ENCODE measurements at places on chromosomes 5 and 9.

- no peak for DNase-seq
These were observed 68.6 kb upstream of the TBCA start for GRCh38 chr5:77844623-77845323.

DNA sequence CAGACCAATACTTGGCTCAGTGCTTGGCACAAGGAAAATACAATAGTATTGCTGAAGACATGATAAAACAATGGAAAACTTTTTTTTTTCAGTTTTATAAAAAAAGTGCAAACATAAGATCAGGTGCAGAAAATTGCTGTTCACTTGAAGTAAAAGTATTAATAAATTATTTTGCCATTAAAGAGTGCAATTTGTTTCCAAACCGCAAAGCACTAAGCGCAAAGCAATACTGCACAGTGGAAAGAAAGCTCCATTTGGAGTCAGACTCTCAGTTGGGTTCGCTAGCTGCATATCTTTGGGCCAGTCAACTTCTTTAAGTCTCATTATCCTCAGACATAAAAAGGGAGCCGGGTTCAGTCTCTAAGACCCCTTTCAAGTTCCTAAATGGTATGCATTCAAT is 45.8 kb downstream of the MEF2C start:
- no peak for DNase-seq

- no peak for DNase-seq
These were observed 1.5 kb upstream of the CSF2 start for GRCh38 chr5:132072070-132072469.

- no peak for DNase-seq
These were observed 314.4 kb upstream of the EFNA5 start for GRCh38 chr5:107985144-107985543.

GRCh38 chr5:122183098-122183787 is 53.9 kb downstream of the ZNF474 start:
- no peak for DNase-seq

DNA sequence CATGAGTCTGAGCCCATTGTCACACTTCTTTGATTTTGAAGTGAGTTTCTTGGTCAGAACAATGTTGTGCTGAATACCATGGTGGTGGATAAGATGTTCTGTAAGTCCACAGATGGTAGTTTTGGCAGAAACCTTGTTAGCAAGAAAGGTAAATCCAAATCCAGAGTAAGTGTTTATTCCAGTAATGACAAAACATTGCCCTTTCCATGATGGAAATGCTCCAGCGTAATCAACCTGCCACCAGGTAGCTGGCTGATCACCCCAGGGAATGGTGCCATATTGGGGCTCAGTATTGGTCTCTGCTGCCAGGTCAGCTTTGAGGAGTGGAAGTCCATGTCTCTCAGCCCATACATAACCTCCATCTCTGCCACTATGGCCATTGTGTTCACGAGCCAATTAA is 54.7 kb upstream of the DAPK1 start:
- DNase-seq: no peak

DNA sequence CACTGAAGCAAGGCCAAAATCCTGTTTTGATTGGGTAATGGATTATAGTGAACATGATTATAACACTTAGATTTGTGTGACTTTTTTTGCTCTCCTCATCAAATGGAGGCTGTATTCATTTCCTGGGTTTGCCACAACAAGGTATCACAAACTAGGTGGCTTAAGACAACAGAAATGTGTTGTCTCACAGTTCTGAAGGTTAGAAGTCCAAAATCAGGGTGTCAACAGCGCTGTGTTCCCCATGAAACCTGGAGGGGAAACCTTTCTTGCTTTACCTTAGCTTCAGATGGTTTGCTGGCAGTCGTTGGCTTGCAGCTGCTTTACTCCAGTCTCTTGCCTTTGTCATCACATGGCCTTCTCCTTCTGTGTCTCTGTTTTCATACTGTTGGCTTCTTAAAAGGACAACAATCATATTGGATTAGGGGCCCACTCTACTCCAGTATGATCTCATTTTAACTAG is 32.4 kb downstream of the CDC42SE2 start:
- no peak for DNase-seq

GRCh38 chr5:27021471-27021870 is 16.9 kb downstream of the CDH9 start:
- DNase-seq: no peak

GRCh38 chr5:131104169-131104808 is 60.8 kb downstream of the HINT1 start:
- DNase-seq: no peak

- no peak for DNase-seq
These were observed 394.3 kb downstream of the GADD45G start for GRCh38 chr9:89999176-89999533.

- DNase-seq: peak; percentile 47
These were observed 152.8 kb upstream of the IER5L start for GRCh38 chr9:129330711-129331492.

DNA sequence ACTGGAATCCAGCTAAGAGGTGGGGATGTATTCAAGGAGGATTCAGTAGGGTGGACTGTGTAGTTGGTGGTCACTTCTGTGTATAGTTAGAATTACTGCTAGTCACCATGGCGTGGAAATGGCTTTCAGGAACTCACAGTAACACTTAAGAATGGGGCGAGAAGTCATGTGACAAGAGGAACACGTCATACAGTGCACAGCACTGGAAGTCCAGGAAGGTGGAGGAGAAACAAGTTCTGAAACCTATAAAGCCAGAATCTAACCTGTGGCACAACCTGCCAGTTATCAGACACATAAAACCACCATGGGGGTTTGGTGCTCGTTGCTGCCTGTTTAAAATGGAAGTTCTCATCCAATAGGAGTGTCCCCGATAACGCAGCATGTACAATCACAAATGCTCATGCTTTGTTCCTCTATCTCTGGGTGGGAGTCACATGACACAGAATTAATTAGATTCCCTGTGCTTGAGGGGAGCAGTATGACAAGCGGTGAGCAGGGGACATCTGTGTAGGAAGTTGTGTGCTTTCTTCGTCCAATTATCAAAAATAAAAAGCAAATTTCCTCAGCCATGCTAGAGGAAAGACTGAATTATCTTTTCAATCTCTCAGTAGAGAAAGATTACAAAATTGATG is 193.0 kb downstream of the SPOCK1 start:
- DNase-seq: no peak

DNA sequence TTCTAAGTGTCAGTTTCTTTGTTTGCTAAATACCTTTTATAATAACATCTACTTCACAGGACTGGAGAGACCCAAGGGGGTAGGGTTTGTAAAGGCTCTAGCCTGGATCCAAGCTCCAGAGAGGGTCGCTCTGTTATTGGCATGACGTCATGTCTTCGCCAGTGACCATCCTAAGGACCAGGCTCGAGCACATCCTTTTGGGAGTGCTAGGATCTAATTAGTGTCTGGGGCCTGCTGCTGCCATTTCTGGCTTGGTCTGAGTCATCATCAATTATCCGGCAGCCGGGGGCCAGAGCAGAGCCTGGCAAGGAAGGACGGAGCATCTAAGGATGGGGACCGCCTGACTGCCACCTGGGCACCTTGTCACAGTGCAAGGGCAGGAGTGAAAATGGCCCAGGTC is 153.0 kb downstream of the NSG2 start:
- DNase-seq: no peak

DNA sequence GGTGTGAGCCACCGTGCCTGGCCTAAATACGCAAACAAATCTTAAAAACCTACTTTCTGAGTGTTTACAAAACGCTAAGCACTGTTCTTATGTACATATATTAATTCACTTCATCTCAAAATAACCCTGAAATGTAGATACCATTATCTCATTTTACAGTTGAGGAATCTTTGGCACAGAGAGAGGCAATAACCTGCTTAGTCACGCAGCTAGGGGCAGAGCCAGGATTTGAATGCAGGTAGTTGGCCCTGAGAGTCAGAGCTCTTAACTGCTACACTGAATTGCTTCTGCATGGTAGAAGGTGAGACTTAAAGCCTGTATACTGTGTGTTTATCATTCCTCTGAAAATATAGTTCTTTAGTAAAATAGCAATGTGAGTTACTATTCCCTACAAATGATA is 21.9 kb downstream of the ARHGEF37 start:
- DNase-seq: no peak

- no peak for DNase-seq
These were observed 187.1 kb downstream of the CFAP90 start for GRCh38 chr5:7663808-7664207.

GRCh38 chr5:178353461-178353860 is 120.9 kb upstream of the PHYKPL start:
- DNase-seq: no peak

DNA sequence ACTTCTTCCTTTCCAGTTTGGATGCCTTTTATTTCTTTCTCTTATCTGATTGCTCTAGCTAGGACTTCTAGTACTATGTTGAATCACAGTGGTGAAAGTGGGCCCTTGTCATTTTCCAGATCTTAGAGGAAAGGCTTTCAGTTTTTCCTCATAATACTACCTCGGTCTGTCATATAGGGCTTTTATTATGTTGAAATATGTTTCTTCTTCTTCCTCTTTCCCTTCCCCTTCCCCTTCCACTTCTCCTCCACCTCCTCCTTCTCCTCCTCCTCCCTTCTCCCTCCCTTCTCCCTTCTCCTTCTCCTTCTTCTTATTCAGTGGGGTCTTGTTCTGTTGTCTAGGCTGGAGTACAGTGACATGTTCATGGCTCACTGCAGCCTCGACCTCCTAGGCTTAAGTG is 9.2 kb upstream of the TERT start:
- DNase-seq: no peak

- no peak for DNase-seq
These were observed 24.8 kb downstream of the TEK start for GRCh38 chr9:27133817-27134216.

DNA sequence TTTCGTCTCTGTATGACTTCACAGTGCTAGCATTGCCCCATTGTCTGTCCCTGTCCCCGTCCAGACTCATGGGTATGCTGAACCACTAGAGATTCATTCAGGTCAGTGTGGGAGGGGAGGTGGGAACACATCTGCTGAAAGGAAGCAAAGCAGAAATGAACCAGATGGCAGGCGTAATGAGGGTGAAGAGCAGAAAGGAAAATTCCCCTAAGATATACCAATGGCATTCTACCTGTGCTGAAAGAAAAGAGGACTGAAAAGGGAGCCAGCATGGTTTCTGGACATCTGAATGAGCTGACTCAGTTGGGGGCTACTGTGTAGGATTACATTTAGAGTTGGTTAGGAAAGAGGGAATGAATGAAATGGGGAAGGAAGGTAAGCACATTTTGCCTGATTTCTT is 678.7 kb downstream of the MAT2B start:
- no peak for DNase-seq

GRCh38 chr5:20601678-20602100 is 613.7 kb upstream of the CDH18 start:
- peak; percentile 18 for DNase-seq

GRCh38 chr5:56337715-56338319 is 104.7 kb upstream of the ANKRD55 start:
- DNase-seq: no peak

DNA sequence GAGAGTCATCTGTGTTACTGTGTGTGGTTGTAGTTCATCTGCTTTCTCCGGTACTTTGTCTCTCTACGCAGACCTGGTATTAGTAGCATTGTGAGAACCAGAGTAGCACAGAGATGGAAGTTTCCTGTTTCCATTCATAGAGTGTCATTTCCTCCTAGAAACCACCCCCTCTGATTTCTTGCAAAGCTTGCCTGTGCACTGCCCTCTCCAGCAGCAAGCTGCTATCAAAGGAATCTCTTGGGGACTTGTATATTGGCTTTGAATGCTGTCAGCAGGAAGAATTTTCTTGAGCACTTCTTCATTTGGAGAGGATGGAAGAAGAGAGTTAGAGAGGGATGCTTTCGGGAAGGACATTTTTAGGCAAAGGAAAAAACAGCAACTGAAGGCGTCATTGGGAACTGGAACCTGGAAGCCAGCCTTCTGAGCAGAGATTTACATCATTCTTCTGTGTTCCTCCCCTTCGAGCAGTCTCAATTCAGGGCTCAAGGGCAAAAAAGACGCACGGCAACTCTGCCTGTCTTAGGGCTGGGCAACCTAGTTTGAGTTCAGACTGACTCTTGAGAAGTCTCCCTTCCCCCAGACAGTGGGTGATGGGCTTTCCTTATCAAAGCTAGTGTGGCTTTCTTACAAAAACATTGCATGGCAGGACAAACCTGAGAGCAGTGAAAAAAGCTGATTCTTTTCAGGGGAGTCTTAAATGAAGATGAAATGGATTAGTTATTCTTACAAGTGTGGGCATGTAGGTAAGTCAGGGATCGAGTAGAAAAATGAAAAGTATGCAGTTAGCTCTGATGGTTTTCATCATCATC is 226.3 kb downstream of the AOPEP start:
- peak; percentile 2 for DNase-seq

DNA sequence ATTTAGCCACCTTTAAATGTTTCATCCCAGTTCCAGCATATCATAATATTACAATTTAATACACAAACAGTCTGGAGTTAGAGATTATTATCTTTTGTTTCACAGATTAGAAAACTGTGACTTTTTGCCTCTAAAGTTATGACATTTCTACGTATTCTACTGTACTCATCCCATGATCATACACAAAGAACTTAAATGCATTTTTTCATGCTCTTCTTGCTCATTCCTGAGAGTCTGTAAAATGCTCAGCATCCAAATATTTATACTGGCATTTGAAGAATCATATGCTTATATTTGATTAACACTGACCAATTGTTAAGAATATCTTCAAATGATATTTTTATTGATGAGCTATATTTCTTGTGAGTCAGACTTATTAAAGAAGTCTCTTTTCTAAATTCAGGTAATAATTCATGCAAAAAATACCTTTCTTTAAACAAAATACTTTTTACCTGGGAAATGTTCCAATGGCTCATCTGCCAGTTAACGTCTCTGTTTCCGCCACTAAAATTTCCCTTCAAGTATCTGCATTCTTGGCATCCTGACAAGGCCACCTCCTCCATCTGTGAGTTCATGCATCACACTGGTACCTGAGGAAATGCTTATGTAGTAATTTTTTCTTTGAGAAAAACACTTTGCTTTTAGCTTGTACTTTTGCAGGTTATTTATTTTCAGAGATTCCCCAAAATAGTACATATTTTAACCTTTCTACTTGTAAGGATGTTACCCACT is 139.6 kb upstream of the RASA1 start:
- no peak for DNase-seq

- DNase-seq: peak; percentile 33
These were observed 48.8 kb downstream of the FANCC start for GRCh38 chr9:95268681-95269080.

DNA sequence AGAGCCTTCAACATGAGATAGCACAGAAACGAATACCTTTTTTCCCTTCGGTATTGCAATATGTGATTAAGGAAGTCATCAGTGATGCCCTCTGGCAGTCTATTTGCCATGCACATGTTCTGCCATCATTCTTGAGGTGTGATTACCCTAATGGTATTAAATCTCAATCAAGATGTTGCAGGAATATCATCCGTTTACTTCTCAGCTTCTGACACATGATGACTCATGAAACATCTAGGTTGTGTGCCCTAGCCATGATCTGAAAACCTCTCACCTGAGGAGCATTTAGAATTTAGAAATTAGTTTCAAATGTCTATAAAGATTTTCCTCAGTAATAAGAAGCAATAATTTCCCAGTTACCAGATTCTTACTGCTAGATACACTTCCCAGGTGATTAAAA is 209.1 kb downstream of the ADGRV1 start:
- no peak for DNase-seq

- DNase-seq: no peak
These were observed 150.5 kb downstream of the GCNT1 start for GRCh38 chr9:76609285-76610010.

GRCh38 chr5:131825404-131826013 is 28.7 kb upstream of the FNIP1 start:
- DNase-seq: peak; percentile 40

All from NAMALWA (cell line).